Activated CD4-positive, alpha-beta memory T cell treated with anti-CD3 and anti-CD28 coated beads for 36 hours (primary cell): ENCODE measurements at places on chromosomes 12 and 14.

- no peak for DNase-seq
Observed at GRCh38 chr12:85000729-85001128, 35.3 kb downstream of the TSPAN19 start.

DNA sequence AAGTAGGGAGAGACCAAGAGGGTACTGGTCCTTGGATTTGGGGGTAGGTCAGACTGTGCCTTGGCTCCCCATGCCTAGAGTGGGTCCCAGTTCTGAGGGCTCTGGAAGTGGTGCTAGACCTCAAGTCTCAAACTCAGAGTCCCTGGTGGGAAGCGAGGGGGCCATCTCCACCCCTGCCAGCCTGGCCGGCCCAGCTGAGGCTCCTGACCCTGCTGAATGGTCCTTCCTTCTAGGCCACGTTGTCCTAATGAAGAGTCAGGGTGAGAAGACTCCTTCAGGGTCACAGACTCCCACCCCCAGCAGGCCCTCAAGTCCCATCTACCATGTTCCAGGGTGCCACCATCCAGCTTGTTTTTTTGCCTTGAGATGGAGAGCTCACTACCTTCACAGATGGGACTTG lies 12.9 kb downstream of the SERPINA6 start:
- DNase-seq: no peak

GRCh38 chr14:95270203-95270602 lies 49.5 kb downstream of the CLMN start:
- no peak for DNase-seq

GRCh38 chr14:20458031-20458789 lies 3.0 kb downstream of the PIP4P1 start:
- no peak for DNase-seq

- DNase-seq: no peak
Observed at GRCh38 chr12:110533607-110534006, 31.5 kb downstream of the RAD9B start.

GRCh38 chr14:84433961-84434360 lies 1096.0 kb upstream of the FLRT2 start:
- DNase-seq: no peak

GRCh38 chr12:123200414-123200813 lies 32.5 kb downstream of the MPHOSPH9 start:
- DNase-seq: peak; percentile 34
